ENCODE measurements at places on chromosomes 5 and 9.

DNA sequence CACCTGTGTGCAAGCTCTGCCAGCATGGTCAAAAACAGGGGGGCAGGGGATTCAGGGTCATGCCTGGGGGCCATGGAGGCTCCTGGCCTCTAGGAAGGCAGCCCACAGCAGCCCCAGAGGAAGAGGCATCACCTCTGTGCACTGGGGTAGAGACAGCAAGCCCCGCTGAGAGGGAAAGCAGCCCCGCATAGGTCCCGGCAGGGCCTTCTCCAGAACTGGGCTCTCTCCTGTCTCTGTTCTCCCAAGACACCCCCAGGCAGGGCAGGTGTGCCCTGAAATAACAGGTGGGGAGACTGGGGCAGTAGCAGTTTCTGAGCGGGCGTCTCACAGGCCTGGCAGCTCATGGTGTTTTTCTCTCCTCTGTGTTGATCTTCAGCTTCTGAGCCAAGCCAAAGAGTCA, 279.1 kb downstream of the HSPA4 start:
- no peak for DNase-seq

DNA sequence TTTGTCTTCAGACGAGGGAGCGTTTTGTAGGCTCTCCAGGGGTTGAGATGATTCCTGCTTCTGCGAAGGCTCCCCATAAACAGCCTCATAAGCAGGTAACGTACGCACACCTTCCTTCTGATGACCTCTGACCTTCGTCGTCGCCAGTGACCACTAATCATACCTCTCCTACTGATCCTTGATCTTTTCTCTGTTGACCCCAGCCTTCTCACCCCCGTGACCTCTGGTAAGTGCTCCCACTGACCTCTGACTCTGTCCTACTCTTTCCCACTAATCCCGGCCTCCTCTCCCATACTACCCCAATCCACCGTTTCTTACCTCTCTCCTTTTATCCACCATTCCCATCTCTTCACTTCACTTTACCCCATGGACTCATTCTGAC, 345 bp downstream of the DNAI1 start:
- no peak for DNase-seq

DNA sequence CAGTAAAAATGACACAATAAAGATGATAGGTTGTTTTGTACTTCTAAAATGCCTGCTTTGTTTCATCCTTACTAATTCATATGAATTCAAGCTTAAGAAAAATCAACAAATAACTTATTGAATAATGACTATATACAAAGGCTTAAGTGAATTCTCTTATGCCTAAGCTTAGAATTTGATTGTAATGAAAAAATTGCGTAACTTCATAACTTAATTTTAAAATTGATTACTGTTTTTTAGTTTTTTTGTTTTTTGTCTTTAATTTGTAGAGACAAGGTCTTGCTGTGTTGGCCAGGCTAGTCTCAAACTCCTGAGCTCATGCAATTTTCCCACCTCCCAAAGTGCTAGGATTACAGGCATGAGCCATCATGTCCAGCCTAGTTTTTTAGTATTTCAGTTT, 391.9 kb downstream of the ARRDC3 start:
- no peak for DNase-seq

GRCh38 chr5:59609501-59610265, 283.8 kb downstream of the PDE4D start:
- DNase-seq: no peak

- DNase-seq: peak; percentile 71
Observed at GRCh38 chr9:96383165-96383942, at the start of gene SLC35D2. Gene SLC35D2, minus strand, starts transcription at chr9:96383711. Its CDS starts 77 bp downstream, at chr9:96383634.

GRCh38 chr9:99262949-99263418, 40.9 kb downstream of the SEC61B start:
- no peak for DNase-seq

- DNase-seq: no peak
Observed at GRCh38 chr5:34583167-34583566, 73.0 kb upstream of the RAI14 start.

DNA sequence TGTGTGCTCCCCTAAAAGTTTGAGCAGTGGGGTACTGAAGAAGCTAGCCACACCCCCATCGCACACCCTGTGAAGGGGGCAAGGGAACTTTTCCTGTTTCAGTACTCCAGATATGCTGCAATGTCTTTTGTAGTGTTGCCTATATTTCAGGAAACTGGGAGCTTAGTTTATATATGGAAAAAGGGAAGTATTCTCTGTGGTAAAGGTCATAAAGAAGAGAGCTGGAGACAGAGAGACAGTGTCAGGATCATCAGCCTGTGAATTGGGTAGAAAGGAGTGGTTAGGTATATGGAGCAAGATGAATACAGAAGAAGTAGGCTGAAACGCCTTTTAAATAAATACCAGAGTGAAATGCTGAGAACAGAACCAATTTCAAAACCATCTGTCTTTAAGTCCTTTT, 82.2 kb upstream of the C9orf72 start:
- DNase-seq: no peak

DNA sequence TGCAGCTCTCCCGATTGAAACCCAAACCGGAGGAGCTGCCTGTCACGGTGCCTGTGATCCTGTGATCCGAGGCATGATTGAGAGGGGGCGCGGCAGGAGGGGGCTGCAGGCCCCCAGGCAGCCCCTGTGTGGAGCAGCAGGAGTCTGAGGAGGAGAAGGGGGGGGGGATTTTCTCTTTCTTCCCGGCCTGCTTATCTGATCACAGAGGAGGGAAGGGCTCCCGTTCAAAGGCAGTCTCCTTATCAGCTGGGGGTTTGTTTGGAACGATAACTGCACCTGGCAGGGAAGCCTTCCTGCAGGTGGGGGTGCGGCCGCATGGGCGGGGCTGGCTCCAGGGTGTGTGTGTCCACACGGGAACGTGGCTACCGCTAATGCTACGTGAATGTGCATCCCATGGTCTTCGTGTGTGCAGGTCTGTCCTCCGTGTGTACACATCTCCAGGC, 38.4 kb downstream of the LMX1B start:
- no peak for DNase-seq

DNA sequence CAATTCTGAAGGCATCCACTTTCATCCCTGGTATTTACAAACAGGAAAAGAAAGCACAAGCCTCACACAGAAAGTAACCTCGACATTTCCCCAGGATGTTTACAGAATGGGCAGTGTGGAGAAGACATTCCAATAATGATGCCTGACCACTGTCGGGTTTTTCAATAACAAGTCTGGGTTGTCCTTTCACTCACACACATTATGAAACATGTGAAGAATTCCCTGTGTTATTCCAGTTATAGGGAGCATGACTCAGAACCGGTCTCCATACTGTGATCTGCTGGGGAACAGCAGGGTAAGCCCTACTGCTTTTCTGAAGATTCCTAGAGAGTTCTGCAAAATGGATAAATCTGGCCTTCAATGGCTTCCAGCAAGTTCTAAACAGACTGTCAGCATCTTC, 155.3 kb downstream of the ADAMTS12 start:
- no peak for DNase-seq

DNA sequence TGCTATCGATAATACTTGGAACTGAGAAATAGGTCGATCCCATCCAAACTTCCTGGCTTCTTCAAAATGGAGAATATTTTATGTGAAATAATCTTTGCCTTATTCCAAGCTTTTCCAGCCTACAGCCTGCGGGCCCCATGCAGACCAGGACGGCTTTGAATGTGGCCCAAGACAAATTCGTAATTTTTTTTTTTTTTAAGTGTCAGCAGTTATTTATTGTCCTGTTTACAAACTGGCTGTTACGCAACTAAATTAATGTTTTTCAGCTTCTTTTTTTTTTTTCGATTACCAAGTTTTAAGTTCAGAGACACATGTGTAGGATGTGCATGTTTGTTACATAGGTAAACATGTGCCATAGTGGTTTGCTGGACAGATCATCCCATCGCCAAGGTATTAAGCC, 411.7 kb upstream of the EDIL3 start:
- DNase-seq: no peak

GRCh38 chr5:44860267-44860666, 51.5 kb downstream of the MRPS30 start:
- DNase-seq: no peak

DNA sequence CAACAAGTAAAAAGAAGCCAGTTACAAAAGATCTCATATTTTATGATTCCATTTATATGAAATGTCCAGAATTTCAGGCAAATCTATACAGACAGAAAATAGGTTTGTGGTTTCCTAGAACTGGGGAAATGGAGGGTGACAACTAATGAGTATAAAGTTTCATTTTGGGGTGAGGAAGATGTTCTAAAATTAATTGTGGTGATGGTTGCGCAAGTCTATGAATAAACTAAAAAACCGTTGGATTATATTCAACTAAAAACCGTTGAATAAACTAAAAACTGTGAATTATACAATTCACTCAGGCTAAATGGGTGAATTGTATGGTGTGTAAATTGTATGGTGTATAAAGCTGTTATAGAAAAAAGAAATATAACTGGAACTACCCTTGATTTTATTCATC, 47.6 kb downstream of the ADAMTS6 start:
- DNase-seq: no peak

DNA sequence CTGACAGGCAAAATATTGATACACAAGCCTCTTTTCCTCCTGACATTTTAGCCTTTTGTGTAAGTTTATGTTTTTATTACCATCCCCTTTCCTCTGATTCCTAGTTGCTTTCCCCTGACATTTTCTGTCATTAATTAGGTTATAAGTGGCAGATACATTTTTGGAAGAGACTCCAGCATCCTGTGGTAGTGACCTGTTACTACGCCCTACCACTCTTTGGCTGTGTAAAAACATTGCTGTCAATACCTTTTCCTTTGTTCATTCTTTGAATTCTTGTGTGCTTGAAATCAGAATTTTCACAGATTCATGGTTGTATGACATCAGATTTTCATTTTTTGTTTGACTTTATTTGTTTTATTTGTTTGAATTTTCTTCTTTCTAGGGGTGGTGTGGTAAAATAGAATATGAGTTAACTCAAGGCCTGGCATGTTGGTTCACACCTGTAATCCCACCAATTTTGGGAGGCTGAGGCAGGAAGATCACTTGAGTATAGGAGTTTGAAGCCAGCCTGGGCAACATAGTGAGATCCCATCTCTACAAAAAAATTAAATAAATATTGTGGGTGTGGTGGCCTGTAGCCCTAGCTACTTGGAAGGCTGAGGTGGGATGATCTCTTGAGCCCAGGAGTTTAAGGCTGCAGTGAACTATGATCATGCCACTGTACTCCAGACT, 43.4 kb downstream of the UBE2R2 start:
- no peak for DNase-seq

DNA sequence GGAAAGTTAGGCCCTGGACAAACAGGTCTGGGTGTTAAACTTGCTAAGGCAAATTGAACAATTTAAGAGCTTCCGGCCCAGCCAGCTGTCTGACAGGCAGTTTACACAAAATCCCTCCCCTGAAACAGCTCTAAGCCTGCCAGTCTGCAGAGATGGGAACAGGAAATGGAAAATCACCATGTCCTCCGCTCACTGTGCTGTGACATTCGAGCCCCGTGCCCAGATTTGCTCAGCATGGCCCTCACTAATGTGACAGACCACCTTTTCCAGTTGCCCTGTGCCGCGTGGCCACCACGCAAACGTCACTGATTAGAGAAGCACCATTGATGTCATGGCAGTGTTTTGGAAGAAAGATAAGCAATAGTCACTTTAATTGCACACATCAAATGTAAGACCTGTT, 41.0 kb downstream of the CCNJL start:
- DNase-seq: no peak

DNA sequence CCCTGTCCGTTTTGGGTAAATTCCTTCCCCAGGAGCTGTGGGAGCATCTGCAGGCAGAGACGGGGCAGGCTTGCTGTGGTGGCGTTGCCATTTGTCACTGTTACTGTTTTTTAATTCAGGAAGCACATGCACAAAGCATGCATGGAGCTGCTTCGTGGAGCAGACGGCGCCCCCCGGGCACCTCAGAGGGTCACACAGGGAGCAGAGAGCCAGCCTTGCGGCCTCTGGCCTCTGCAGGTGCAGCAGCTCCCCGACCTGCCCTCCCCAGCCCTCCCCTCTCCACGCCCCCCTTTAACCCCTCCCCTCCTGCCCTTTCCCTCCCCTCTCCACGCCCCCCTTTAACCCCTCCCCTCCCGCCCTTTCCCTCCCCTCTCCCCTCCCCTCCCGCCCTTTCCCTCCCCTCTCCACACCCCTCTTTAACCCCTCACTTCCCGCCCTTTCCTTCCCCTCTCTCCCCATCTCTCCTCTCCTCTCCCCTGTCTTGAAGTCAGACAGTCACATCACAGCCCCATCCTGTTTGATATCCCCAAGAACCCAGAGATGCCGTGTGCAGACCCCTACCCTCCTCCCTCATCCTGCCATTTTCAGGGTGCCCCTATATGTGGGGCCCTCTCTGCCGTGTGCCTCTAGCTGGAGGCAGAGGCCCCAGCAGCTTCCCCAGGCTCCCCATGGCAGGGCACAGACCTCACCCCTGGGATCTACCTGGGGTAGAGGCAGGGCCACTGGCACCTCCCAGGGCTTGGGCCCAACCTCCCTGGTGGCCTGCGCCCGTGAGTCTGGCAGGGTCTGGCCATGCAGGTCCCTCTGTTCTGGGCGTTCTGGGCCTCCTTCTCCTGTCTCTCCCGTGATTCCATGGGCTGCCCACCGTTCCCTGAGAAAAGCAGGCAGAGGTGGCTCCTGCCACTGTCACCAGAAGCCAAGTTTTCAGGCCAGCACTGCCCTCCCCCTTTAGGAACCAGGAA, 29.6 kb upstream of the UBAC1 start:
- DNase-seq: no peak

- DNase-seq: no peak
Observed at GRCh38 chr5:92554447-92555085, 1026.5 kb downstream of the NR2F1-AS1 start.

GRCh38 chr9:8605096-8605495, 805.5 kb upstream of the DMAC1 start:
- no peak for DNase-seq

GRCh38 chr9:132631280-132631679, 38.5 kb downstream of the DDX31 start:
- no peak for DNase-seq

- no peak for DNase-seq
Observed at GRCh38 chr5:122267185-122267584, 44.9 kb upstream of the SNCAIP start.

- DNase-seq: peak; percentile 9
Observed at GRCh38 chr5:143749581-143750205, 62.3 kb upstream of the HMHB1 start.

- DNase-seq: no peak
Observed at GRCh38 chr9:33105959-33106358, 29.5 kb upstream of the SMU1 start.

DNA sequence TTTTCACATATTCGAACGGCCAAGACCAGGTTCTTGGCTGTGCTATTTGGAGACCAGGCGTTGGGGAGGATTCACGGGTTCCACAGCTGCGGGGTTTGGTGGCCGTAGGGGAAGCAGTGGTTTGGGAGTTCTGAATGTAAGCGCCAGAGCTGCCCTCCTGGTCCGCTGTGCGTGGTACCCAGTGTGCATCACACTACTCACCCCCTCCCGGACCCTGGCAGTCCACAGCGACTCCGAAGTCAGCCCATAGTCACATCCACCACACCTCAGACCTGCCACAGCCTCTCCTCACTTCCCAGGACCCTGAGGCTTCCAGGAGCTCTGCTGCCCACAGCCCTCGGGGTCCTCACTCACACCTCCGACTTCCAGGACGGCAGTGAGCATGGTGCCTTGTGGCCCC, 26.8 kb downstream of the AMBP start:
- DNase-seq: no peak
